ENCODE measurements at places on chromosomes 7 and 10.

GRCh38 chr7:135320268-135320667, 86.6 kb downstream of the STRA8 start:
- DNase-seq: no peak

- DNase-seq: no peak
Measured at GRCh38 chr7:1505731-1506550, 1.8 kb upstream of the INTS1 start.

- DNase-seq: no peak
Measured at GRCh38 chr7:85464042-85464651, 277.3 kb upstream of the SEMA3D start.

DNA sequence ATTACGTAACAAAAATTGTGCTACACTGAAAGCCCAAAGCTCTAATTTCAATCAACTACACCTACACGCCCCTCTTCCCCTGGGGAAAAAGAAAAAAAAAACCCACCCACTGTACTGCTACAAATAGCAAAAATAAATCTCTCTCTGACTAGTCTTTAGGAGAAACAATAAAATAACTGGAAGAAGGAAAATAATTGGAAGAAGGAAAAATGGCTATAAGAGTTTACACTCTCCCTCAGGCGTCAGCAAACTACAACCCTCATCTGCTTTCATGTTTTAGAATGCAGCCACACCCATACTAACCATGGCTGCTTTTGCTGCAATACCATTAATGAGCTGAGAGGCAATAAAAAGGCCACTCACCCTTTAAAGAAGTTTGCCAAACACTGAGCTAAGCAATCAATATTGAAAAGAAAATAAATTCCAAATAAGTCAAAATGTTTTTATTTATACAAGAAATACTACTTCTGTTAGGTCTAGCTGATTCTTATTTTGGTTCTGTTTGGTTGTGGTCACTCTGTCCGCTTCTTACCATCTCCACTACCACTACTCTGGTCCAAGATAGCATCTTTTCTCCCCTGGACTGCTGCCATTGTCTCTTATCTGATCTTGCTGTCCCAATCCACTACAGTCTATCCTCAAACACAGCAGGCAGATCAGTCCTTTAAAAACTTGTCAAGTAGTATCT, 3.8 kb downstream of the MINDY3 start:
- no peak for DNase-seq

GRCh38 chr7:108286290-108286904, 156.2 kb upstream of the LAMB4 start:
- no peak for DNase-seq

GRCh38 chr10:30398193-30398592, 35.8 kb upstream of the MAP3K8 start:
- no peak for DNase-seq

DNA sequence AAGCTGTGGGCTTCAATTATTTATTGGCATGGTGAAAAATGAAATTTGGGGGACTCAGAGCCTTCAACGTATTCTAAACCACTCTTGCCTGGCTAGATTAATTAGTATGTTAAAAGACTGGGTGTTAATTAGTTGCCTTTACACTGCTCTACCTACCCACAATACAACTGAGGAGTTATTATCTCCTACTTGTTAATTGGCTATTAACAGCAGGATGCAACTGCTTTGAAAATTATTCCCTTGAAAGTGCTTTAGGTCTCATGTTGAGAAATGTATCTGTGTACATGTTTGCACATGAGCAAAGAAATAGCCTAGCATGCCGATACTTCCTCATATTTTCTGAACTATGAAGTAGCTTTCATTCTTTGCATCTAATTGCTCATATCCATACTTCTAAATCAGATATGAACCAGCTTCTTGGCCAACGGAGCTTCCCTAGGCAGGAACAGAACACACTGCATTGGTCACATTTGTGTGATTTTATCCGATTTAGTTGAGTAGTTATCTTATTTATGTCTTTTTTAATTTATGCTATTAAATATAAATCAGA, 155.8 kb downstream of the GPAM start:
- no peak for DNase-seq

DNA sequence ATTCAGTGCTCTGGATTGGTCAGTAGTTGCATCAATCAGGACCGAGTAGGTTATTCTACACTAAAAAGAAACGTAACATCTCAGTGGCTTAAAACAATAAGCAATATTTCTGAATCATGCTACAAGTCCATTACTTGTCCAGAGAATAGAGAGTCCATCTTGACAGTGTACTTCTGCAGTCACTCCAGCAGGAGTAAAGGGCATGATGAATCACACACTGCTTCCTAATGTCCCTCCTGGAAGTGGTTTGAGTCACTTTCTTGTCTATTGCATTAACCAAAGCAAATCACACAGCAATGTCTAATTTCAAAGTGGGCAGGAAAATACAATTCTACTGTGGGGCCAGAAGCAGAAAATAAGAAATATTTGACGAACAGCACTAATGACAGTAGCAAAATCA, 124.8 kb downstream of the TSPAN12 start:
- DNase-seq: no peak

DNA sequence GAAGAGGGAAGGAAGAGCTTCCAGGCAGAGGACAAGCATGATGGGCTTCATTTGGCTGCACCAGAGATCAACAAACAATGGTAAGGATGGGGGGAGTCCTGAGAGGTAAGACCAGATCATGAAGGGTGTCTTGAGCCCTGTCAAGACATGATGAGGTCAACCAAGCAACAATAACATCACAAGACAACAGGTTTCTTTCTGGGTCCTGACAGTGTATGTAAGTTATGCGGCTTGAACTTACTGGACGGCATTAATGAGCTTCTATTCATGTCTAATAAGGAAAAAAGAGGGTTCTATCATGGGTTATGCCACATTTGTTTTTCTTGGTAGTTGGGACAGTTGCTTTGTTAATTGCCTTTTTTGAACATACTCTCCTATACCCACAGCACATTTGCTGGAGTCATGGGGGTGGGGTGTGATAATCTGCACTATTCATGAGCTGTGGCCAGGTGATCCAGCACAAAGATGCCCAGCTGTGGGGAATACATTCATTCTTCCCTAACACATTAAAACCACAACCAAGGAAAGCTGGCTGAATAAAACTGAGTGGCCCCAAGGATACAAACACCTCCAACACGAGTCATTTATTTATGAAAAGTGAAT, 168.8 kb upstream of the KLF14 start:
- DNase-seq: no peak

GRCh38 chr7:86814661-86815379, 171.1 kb downstream of the GRM3 start:
- DNase-seq: no peak

GRCh38 chr10:112951359-112952281, 1.6 kb downstream of the TCF7L2 start:
- no peak for DNase-seq

GRCh38 chr10:120077707-120078492, 185.4 kb downstream of the SEC23IP start:
- DNase-seq: no peak

DNA sequence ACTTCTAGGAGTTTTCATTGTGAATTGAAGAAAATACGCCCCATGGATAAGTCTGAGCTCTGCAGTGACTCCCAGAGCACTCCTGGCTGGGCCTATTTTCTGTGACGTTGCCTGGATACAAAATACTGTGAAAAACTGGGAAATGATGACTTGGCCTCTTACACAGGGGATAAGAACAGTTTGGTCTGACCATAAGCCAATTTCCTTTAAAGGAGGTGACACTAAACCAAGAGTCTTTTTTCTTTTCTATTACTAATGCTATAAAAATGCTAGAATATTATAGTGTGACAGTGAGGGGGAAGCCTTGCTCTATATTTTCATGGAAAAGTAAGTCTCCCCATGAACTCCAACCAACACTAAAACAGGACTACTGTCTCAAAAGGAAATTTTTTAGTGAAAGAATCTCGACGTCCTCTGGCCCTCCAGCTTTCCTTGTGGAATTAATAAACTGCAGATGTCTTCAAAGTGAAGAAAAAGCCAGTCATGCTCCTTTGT, 45.5 kb downstream of the MYOF start:
- no peak for DNase-seq

DNA sequence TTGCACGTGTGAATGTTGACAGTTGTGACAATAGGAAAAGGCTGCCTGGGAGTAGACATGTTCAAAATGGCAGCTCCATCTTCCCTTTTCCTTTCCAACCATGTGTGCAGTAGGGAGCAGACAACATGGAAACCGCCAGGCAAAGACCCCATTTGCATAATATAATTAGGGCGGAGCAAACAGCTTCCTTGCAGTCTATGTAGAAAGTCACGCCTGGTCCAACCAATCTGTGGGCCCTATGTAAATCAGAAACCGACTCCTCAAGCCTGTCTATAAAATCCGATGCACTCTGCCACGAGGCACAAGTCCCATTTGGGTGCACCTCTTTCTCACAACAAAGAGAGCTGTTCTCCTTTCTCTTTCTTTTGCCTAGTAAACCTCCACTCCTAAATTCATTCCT, 19.6 kb downstream of the NEBL start:
- no peak for DNase-seq

GRCh38 chr7:128788446-128789412, 3.0 kb upstream of the CCDC136 start:
- DNase-seq: no peak

GRCh38 chr7:1691601-1692514, 21.8 kb downstream of the ELFN1 start:
- DNase-seq: no peak
